Stimulated activated CD8-positive, alpha-beta memory T cell treated with anti-CD3 and anti-CD28 coated beads, Interleukin-4, amount 100 ng/mL, for 1 hour (primary cell): ENCODE measurements at places on chromosomes 3 and 15.

DNA sequence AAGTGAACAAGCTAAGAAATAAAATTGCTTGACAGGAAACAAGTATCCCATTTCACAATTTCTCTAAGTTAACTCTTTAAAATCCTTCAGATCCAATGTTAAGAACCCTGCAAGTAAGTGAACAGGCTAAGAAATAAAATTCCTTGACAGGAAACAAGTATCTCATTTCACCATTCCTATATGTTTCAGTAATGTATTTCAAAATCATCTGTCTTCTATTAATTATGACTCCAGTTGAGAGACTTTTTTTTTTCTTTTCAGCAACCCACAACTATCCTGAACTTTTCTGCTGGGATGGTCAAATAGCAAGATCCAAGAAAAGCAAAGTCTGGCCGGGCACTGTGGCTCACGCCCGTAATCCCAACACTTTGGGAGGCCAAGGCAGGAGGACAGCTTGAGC lies 2.4 kb upstream of the SLC12A6 start:
- no peak for DNase-seq

DNA sequence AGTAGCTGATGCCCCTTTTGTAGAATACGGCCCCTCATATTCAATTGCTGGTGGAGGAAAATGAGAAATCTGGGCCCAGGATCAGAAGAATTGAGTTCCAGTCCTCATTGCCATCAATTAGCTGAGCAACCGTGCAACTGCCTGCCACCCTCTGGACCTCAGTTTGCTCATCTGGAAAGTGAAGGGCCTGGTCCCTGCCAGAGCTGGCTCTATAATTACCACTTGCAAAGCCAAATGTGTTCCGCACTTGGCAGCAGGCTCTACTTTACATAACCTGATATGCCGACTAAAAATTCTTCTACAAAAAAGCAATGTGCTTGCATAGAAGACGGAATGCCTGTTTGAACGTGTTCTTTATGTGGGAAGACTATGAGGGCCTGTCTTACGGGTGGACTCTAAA lies 8.6 kb upstream of the ITGB5 start:
- no peak for DNase-seq

DNA sequence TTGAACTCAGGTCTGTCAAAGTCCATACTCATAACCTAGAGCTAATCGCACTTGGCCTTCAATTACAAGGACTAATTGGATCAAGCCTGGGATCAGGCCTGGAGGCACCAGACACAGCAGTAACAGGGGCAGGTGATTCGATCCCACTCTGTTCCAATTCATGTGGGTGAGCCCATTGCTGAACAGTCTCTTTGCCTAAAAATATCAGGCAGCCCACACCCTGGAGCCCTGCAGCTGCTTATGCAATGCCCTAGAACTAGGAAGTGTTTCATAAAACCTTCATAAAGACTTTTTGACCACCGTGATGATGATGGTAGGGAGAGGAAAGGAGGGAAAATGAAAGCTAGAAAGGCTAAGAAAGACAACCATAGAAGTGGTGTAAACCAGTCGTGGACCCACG lies 47.8 kb upstream of the NEO1 start:
- no peak for DNase-seq

DNA sequence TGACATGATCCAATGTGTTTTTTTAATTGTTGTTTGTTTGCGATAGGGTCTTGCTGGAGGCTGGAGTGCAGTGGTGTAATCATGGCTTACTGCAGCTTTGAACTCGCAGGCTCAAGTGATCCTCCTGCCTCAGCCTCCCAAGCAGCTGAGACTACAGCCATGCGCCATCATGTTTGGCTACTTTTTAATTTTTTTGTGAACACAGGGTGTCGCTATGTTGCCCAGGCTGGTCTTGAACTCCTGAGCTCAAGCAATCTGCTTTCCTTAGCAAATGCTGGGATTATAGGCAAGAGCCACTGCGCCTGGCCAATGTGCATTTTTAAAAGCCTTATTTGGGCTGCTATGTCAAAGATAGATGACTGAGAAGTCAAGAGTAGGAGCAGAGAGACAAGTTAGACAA lies 123.0 kb downstream of the EDEM1 start:
- DNase-seq, result no peak

GRCh38 chr3:87225659-87226058 lies 1.4 kb upstream of the CHMP2B start:
- no peak for DNase-seq

DNA sequence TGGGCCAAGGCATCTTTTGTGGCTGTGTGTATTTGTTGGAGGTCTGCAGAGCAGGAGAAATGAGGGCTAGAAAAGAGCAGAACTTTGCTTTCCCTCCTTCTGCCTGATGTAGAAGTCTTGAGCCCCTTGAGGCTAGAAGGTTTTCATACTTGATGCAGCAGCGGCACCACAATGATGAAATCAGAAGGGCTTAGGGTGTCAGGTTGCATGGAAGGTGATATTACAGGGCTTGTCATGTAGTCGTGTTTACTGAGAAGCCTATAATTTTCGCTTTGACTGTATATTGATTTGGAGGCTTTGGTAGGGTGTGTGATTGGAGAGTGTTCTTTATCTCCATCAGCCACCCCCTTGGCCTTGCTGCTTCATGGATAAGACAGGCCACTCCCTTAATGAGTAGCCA lies 339.8 kb downstream of the THSD4 start:
- no peak for DNase-seq

DNA sequence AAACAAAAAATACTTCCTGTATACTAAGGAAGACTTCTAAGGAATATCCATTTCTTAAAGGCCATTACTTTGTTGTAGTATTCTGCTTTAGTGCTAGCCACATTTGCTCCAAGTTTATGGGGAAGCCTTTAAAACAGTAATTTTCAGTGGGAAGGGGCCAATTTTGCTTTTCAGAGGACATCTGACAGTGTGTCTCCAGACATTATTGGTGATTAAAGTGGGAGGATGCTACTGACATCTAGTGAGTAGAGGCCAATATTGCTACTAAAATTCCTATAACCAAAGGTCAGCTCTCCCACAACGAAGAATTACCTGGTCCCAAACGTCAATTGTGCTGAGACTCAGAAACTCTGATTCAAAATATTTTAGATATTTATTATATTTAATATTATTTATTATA lies 24.8 kb downstream of the SLC28A2 start:
- DNase-seq, result no peak

DNA sequence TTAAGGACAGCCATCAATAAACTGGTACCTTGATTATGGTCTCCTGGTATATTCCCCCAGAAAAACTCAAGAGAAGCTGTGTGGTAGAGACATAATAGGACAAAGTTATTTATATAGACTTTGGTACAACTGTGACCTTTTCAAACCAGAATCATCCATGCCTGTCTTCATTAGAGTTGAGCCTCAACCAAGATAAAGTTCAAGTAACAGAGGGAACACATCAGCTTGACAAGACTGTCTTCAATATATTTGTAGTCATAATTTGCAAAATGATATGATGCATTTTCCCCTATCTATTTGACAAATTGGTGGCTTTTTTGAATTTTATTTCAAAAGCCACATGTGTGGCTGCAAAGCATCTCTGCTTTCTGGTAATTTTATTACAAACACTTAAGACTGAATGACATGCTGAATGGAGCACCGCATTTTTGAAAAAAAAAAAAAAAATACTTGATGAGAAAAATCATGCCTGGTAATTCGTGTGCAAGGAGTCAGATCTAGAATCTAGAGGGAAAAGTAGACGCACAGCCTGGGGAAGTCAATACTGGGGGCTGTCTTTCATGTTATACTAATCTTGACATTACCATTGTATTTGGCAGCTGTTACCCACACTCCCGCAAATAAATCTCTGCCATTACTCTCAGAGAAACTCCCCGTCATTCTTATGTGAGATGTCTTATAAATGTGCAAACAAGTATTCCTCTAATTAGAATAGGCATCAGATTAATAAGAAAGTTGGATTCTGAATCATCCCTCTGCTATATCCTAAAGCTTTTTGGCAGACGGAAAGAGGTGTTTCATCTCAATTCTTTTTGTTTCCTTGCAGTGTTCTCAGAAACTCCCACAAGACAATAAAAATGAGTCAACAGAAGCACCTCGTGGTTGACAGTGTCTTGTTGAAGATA lies 554.8 kb upstream of the CBLB start:
- DNase-seq, result no peak

DNA sequence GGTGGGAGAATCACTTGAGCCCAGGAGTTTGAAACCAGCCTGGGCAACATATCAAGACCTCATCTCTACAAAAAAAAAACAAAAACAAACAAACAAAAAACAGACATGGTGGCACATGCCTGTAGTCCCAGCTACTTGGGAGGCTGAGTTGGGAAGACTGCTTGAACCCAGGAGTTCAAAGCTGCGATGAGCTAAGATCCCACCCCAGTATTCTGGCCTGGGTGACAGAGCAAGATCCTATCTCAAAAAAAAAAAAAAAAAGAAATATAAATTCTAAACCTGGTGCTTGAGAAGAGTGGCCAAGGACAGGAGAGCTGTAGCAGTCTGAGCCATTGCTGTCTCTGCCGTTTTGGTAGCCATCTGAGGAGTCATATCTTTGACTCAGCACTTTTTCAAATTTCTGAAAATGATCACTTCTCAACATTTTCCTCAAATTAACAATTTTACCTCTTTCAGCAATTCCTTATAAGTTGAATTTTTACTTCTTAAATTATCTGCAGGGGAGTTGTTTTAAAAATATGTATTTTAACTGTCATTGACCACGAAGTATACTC lies 3.6 kb upstream of the DENND4A start:
- DNase-seq, result no peak

GRCh38 chr3:108352176-108352575 lies 55.8 kb downstream of the HHLA2 start:
- no peak for DNase-seq

DNA sequence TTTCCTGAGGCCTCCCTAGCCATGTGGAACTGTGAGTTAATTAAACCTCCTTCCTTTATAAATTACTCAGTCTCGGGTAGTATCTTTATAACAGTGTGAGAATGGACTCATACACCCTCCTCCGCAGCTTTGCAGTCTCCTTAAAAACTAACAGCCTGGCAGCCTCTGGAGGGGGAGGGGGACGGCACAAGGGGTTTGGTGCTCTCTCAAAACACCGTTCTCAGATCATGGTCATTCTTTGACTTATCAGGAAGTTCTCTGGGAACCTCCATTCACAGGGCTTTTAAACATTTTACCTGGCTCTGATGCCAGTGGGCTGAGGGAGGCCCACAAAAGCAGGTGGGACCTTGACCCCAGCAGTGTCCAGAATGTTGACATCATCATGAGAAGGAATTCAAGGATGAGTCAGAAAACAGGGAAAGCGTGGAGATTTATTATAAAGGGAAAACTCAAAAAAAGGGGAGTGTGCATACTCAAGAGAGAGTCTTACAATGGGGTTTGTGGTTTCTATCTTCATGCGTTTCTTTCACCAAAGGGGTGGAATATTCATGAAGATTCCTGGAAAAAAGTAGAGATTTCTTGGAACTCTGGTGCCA lies 43.9 kb downstream of the ONECUT1 start:
- no peak for DNase-seq

- no peak for DNase-seq
Measured at GRCh38 chr3:93961489-93961888, 12.2 kb downstream of the PROS1 start.
